ENCODE measurements at places on chromosomes 16 and 17.

GRCh38 chr16:72429671-72430081, 257.7 kb upstream of the PMFBP1 start:
- DNase-seq: no peak

- DNase-seq: no peak
Measured at GRCh38 chr17:2880050-2880449, 83.8 kb downstream of the RAP1GAP2 start.

DNA sequence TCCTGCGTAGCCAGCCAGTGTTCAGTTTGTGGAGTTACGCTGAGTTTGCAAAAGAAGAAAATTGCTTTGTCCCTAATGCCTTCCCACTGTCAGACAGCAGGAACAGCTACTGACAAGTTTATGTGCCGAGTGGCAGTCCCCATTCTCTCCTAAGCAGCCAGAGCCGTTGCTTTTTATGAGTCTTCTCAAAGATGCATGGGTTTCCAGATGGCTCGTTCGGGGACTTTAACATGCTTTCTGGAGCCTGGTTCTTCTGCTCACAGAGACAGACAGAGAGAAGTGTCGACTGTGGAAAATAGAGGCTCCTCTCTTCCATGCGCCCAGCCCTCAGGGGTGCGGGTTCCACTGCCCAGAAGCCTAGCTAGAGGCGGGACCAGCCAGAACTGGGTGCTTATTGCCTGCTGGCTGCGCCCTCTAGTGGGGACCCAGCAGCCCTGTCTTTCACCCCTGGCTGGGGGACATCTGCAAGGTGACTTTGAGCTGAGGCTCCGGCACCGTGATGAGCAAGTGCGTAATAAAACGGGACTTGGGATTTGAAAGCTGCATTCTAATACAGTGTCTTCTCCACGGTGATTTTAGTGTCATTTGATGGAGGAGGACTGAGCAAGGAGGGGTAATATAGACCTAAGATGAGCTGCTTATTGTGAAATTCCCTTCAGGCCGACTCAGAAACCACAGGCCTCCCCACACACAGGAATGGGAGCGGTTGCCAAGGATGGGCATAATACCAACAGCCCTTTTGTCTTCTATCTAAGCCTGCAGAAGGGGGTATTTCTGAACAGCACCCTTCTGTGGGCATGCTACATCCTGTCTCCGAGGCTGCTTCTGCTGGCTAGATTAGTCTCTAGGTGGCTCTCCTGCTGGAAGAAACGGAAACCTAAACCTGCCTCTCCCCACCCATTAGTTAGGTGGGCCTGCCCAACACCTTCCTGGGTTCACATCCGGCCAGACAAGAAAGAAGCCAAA, 73.1 kb downstream of the CCDC182 start:
- peak; percentile 59 for DNase-seq

- no peak for DNase-seq
Measured at GRCh38 chr16:3793161-3793576, 75.8 kb upstream of the TRAP1 start.

GRCh38 chr17:56995766-56996165, 17.8 kb downstream of the SCPEP1 start:
- DNase-seq: no peak

- no peak for DNase-seq
Measured at GRCh38 chr16:77767211-77767610, 21.2 kb upstream of the VAT1L start.

- DNase-seq: peak; percentile 48
Measured at GRCh38 chr17:39239640-39240314, 14.0 kb upstream of the STAC2 start.

DNA sequence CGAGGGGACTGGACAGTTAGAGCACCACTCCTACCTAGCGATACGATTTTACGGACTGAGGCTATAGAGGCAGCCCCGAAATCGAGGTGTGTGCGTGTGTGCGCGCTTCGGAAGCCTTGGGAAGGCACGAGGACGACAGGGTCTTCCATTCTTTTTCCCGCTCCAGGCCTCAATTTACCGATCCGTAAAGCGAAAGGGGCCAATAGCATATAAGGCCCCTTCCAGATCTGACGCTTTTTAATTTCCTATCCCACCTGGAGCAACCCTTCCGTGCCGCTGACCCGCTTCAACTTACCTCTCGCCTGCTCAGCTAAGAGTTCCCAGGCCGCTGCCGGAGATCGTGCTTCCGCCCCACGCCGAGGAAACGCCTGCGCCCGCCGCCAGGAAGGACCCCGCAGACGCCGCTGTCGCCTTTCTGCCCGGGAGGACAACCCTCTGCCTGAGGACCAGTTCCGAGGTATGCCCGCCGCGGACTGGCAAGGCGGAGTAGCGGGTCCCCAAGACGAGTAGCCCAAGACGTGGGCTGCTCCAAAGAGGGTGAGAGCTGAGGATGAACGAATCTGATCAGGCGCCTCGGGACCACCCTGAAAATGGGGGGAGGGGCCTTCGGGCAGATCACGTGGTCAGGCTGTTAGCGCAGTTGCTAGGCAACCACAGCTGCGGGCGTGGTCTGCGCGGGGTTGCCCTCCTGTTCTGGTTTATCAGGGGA, at the start of gene EFTUD2:
EFTUD2 (minus strand) TSS at position 372 of the 709 bp plus-strand sequence. CDS start 4,924 bp downstream, outside the sequence.
- DNase-seq: peak; percentile 91

GRCh38 chr16:84085773-84086172, 31.0 kb downstream of the MBTPS1 start:
- DNase-seq: no peak

DNA sequence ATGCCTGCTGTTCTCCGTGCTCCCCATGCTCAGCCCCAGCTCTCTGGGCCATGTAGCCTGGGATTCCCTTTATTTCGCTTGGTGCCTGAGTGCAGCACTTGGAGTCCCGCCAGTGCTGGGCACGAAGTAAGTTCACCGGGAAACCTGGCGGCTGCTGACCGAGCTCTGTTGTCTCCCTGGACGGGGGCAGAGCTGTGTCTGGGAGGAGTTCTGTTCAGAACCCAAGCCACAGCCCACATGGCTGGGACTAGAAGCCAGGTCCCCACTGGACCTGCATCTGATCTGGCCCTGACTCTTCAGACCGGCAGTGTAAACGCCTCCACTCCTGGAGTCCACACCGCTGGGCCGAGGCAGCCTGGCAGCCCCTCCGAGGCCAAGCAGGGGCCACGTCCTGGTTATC, 37.5 kb upstream of the CIBAR2 start:
- no peak for DNase-seq

- DNase-seq: no peak
Measured at GRCh38 chr17:73452009-73452408, 140.2 kb upstream of the CDC42EP4 start.

GRCh38 chr16:58848662-58849002, 114.5 kb upstream of the GOT2 start:
- no peak for DNase-seq

DNA sequence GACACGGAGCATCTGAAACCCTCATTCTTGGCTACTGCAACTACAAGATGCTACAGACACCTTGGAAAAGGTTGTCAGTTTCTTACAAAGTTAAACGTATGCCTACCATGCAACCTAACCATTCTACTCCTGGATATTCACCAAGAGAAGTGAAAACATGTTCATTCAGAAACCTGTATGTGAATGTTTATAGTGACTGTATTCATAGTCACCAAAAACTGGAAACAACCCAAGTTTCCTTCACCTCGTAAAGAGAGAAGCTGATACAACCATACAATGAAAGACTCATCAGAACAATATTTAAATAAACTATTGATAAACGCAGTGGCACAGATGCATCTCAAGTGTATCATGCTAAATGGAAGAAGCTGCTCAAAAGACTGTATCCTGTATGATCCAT, 55.4 kb upstream of the CHMP6 start:
- no peak for DNase-seq

GRCh38 chr17:37368577-37368976, 7.2 kb upstream of the C17orf78 start:
- no peak for DNase-seq

DNA sequence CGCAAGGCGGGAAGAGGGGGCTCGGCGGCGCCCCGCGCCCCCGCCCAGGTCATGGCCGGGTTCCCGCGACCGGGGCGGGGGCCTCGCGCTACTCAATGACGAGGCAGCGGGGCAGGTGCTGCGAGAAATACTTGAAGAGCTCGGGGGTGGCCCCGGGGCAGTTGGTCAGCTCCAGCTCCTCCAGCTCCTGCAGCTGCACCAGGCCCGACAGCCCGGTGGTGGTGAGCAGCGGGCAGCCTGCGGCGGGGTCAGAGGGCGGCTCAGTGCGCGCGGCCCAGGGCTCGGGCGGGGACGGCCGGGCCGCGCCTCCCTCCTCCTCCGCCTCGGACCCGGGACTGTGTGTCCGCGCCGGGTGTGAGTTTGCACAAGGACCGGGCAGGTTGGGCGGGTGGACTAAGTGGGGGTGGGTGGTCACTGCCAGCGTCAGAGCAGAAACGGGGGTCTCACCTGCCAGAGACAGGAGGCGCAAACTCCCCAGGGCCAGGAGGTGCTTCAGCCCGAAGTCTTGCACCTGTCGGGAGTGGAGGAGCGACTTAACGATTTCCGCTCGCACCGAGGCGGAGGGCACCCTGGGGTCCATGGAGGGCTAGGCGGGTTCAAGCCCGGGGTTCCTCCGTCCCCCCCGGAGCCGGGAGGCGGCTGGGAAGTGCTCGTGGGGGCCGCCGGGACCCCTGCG, 4.1 kb upstream of the WDR24 start:
- DNase-seq: no peak

GRCh38 chr17:10332515-10332914, 40.3 kb downstream of the MYH13 start:
- no peak for DNase-seq

DNA sequence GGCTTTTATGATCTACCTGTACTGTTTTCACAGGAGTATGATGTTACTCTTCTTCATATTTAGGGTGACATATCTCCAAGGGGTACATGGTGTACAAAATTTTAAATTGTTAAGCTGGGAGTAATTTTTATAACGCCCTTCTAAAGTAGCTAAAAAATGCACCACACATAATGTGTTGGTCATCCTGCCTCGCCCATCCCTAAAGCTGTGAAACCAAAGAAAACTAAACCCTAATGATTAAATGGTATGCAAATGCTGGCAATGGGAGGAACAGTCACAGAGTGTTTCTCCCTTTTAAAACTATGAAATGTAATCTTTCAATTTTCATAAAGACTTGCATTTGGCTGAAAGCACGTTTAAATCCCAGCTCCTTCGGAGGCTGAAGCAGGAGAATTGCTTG, 2.0 kb upstream of the KRT24 start:
- DNase-seq: no peak

GRCh38 chr17:83030432-83030831, 49.0 kb upstream of the METRNL start:
- no peak for DNase-seq

GRCh38 chr16:8138666-8139065, 451.6 kb downstream of the TMEM114 start:
- no peak for DNase-seq

DNA sequence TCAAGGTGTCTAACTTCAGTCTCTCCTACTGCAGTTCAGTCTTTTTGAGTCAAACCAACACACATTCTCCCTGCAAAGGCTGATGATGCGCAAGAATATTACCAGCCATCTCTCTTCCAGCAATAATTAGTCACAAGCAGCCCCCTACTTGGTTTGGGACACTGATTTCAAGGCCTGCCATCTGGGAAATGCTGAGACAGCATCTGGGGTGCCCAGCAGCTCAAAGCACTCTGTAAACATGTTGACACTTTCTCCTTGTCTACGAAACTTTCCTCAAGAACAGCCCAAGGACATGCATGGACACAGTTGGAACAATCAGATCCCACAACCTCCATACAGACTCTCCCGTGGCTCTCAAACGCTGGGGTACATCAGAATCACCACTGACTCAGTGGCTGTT, 149.2 kb upstream of the RPL38 start:
- DNase-seq: no peak

- no peak for DNase-seq
Measured at GRCh38 chr17:71257096-71257495, 863.7 kb upstream of the SOX9 start.

DNA sequence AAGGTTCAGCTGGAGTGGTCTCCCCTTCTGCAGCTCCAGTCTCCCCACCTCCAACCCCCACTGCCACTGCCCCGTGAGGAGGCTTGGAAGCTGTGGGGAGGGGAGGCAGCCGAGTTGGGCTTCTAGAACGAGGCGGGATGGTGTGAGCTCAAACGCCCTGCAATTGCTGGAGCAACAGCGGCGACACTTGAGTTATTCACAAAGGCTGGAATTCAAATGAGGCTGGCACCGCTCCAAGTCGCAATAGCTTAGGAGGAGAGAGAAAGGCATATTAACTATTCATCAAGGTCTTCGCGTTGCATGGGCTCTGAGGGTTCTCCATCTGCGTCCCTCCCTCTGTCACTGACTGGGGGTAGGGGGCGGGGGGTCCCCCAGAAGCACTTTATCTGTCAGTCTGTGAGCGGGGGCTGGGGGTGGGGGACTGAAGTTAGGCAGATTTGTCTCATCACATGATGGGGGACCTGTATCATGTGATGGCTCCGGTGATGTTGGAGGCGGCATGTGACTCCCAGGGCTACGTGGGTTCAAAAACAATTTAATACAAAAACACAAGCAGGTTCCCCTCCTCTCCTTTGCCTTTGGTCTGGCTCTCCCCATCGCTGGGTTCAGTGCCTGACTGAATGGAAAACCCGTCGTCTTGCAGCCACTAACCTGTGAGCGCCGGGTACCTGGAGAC, 70.5 kb downstream of the RBBP6 start:
- DNase-seq: no peak

GRCh38 chr17:55702150-55702549, 20.5 kb downstream of the TMEM100 start:
- DNase-seq: no peak

DNA sequence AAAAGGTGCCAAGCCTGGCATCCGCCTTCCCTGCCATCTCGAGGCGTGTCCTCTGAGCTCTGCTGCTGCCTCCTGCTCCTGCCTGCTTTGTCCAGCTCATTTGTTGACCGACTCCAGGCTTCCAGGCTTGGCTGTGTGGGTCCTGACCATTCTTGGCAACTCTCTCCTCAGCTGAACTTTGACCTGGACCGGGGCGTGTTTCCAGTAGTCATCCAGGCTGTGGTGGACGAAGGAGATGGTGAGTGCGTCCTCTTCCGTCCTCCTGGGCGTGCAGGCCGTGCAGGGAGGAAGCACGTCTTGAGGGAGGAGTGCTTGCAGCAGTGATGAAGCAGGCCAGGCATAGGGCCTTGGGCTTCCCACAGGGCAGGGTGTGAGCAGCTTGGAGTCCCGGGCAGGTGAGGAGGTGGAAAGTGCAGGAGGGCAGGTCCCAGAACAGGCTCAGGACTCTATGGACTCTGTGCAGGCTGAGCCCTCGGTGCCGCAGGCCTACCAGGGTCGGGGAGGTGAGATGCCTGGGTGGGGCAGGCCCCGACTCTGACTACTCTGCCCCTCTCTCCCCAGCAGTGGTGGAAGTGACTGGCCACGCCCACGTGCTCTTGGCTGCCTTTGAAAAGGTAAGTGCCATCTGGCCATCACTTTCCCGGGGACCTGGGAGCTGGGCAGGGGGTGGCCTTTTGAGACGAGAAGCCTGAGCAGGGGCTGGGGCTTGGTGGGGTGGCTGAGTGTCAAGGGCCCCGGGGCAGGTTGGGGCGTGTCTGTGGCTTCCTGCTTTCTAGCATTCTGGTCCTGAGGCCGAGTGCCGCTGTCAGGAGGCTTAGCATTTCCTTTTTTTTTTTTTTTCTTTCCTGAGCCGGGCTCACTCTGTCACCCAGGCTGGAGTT, 28.6 kb upstream of the NUDT16L1 start:
- peak; percentile 15 for DNase-seq

DNA sequence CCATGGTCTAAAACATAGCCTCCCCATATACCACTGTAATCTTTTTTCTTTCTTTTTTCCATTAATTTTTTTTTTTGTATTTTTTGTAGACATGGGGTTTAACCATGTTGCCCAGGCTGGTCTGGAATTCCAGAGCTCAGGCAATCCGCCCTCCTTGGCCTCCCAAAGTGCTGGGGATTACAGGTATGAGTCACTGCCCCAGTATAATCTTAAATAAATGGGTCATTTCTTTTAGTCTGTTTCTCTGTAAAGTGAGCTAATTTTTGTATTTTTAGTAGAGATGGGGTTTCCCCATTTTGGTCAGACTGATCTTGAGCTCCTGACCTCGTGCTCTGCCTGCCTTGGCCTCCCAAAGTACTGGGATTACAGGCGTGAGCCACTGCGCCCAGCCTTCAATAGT, 5.7 kb upstream of the NME1 start:
- DNase-seq: no peak

All from stimulated activated CD4-positive, alpha-beta T cell treated with anti-CD3 and anti-CD28 coated beads, TNF-alpha, amount 100 ng/mL, for 48 hours (primary cell).